CD4-positive, alpha-beta T cell treated with Interleukin-6 at 100 ng/mL for 8 hours (primary cell): ENCODE measurements at places on chromosomes 4 and X.

DNA sequence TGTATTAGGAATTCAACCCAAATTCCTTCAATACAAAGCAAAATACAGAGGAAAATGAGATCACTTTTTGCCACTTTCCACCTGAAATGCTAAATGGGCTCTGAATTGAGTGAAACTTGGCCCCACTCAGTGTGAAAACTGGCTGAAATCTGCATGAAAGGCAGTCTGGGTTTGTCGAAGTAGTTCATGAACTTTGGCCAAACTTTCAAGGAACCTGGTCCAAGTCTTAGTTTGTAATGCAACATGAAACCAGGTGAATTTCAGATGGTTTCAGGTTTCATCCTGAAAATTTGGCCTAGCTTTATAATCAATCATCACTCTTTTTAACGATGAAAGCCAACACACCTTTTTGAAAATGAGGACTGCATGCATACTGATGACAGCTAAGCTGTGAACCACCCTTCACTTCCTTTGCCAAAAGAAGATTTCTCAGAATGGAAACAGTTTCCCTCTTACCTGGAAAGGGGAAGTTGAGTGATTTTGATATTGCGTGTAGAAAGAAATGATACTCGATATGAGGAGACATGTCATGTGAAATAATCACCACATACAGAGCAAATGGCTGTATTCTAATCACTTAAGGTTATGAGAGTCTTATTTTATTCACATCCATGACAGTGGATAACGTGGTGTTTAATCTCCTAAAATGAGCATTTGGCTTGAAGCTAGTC lies 209.9 kb upstream of the ETNPPL start:
- peak; percentile 1 for DNase-seq

- DNase-seq: no peak
Measured at GRCh38 chrX:79036157-79036880, 91.1 kb downstream of the P2RY10 start.

- peak; percentile 1 for DNase-seq
Measured at GRCh38 chr4:16443504-16444088, 217.3 kb upstream of the TAPT1 start.

GRCh38 chr4:4501679-4502078 lies 40.2 kb downstream of the STX18 start:
- DNase-seq: no peak

DNA sequence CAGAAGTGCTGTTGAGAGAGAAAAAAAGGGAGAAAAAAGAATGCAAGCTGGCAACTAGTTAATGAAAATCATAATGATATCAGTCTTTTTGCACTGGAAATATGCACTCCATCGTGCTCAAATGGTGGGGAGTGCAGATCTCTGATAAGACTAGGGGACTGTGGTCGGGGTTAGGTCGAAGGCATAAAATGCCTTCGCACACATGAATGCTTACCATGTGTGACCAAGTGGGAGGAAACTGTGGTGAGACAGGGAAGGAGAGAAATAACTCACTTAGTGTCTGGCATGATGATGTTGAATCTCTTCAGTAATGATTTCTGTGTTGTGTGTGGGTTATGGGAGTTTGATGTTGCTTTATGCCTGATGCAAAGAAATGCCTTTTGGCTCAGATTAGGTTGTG lies 358.9 kb downstream of the FBXO8 start:
- DNase-seq: no peak

- no peak for DNase-seq
Measured at GRCh38 chr4:82818664-82819662, 20.4 kb upstream of the SCD5 start.

GRCh38 chrX:17635231-17635630 lies 102.1 kb upstream of the SCML1 start:
- DNase-seq: no peak

DNA sequence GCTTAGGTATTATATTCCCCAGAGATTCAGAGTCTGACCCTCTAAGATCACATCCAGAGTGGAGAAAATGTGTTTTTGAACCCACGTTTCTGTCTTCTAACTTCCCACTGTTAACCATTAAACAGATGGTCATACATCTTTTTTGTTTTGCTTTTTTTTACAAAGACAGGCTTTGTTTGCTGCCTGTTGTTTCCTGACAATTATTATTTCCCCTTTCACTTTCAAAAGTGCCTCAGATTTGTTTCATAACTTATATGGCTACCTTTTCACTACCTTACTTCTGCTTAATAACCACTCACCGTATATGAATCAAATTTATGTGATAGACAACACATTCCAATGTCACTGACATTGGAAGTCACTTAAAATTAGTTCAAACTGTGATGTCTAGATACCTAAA lies 142.2 kb downstream of the HS3ST1 start:
- no peak for DNase-seq

DNA sequence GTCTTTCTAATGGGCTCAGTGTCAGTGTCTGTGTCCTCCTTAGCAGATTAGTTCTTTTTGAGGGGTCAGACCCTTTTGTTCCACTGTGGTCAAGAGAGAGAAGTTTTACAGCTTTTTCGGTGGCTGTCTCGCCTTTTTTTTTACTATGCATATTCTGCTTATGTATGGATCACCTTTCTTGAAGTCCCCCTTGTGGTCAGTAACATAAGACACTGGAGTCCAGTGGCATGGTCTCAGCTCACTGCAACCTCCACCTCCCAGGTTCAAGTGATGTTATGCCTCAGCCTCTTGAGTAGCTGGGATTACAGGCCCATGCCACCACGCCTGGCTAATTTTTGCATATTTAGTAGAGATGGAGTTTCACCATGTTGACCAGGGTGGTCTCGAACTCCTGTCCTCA lies 54.0 kb upstream of the PGRMC2 start:
- no peak for DNase-seq

DNA sequence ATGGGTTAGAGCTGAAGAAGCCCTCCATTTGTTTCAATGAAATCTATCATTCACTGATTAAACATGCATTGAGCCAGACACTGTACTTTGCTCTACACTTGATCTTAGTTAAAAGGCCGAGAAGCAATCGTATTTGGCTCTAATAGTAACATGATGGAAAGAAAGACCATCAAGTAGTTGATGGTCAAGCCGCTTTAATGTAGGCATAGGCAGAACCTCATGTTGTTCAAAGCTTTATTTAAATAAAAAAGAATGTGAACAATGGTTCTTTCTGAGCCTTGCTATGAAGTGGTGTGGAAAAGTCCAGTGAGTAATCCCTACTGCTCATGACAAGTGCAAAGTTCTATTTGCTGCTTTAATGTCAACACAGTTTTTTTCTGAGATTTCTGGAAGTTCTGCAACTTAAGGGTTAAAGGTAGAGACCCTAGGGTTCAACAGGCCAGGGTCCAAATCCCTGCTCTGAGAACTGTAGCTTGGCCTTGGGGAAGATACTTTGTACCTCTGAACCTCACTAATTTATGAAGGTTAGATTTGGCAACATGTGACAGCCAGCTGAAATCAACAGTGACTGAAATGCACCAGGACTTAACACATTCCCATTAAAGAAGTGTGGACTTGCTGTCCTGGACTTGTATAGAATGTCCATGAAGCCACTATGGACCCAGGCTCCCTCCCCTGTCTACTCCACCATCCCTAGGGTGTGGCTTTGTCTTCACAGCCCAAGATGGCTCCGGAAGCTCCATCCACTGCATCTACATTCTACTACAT lies 17.9 kb upstream of the LAP3 start:
- no peak for DNase-seq

DNA sequence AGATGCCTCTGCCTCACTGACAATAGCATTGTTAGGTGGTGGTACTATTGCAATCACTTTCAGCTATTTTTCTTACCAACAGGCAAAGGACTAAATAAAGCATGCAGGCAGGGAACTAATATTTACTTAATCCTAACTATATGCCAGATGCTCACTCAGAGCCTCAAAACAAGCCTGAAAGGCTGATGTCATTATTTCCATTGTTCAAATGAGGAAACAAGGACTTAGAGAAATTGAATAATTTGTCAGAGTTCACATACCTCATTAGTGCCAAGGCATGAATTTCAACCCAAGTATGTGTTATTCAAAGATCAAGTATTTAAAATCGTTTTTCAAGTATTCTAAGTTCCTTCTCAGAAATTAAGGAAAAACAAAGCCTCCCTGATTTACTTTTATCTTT lies 374.9 kb upstream of the TECRL start:
- no peak for DNase-seq

DNA sequence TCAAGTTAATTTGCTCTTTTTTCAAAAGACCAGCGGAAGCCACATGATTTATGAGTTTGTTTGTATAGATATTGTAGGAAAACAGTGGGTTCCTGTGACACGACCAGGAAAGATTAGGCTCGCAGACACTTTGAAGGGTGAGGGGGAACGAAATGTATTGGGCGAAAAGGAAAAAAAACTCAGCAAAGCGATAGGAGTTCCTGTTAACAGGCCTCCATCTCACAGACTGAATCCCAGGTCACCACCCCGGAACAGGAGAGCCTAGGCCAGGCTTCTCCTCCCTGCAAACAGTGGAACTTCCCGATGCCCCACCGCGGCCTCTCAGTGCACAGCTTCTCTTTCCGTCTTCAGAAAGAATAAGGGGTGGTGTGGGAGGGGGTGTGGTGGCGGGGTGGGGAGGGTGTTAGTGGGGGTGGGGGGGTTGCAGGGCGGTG lies 181.8 kb upstream of the GPRIN3 start:
- DNase-seq: no peak

GRCh38 chr4:145484225-145484846 lies 2.7 kb downstream of the SMAD1 start:
- no peak for DNase-seq

GRCh38 chr4:142336251-142336934 lies 509.7 kb downstream of the INPP4B start:
- DNase-seq: no peak

DNA sequence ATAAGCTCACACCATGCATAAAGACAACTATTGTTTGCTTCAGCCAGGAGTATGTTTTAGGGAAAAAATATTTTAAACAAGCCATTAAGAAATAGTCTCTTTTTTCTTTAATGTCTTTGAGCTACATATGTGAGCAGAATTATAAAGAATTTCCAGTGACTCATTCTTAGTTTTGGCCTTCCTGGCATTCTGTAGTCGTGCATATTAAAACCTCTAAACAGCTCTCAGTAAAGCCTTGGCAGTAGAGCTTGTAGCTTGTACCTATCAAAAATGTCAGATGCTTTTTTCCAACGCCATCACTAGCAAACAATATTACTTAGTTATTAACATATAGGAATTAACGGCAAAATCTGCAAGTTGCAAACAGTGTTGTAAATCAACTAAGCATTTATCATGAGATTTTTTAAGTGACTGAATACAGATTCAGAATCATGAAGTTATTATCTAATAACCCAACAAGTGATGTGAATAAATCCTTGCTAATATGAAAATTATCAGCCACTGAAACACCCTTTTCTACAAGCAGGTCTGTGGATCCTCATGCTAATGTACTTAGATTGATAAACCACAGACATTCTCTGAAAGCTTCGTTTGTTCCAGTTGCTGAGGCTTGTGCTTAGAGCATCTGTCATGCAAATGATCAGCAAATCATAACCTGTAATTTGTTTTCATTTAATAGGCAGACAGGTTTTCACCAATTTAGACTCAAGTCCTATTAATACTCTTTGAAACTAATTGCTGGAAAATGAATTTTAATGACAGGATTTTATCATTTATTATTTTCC lies 412.0 kb upstream of the ATOH1 start:
- DNase-seq: no peak

- no peak for DNase-seq
Measured at GRCh38 chr4:93633721-93634120, 194.8 kb upstream of the ATOH1 start.

GRCh38 chr4:184849185-184849584 lies 23.4 kb upstream of the ACSL1 start:
- no peak for DNase-seq

DNA sequence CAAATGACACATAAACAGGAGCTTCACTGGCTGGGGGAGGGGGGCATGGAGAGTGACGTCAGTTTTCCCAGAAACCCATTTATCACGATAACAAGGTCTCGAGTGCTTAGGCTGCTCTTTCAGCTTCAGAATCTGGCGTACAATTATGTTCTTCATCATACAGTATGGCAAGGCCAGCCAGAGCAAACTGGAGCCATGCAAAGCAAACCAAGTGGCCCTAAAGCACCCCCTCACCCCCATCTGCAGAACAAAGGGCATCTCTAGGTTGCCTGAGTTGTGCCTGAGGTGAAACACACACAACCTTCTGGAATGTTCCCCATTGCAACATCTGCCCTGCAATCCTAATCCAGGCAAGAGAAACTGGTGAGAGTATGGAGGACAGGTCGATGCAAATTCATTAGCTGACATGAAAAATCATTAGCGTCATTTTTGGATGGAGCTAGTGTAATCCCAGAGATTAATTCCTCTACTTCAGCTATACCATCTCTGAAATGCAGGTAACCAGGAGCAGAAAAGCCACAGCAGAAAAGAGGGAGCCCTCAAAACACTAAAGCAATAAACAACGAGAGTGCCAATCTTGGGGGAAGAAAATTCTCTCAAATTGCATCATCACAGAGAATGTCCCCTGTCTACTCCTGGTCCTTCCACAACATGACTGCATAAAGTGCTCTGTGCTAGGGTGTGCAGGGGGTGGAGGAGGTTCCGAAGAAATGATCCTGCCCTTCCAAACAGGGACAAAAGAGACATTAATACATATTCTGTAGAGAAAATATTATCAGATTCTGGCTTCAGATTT lies 1.8 kb downstream of the SEPTIN6 start:
- peak; percentile 65 for DNase-seq

DNA sequence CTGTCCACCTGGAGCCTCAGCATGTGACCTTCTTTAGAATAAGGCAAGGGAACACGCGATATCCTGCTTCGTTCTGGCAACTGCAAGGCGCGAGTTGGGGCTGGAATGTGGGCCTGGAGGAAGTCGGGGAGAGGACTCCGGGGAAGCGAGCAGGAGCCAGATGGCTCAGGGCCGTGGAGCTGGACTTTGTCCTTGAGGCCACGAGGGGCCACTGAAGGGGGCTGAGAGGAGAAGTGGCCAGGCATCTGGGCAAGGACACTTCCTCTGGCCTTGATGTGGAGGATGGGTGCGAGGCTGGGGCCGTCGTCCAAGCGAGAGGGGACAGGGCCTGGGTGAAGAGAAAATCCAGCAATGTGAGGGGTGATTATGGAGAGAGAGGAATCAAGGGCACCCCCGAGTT lies 12.2 kb upstream of the DUSP9 start:
- DNase-seq: no peak

- no peak for DNase-seq
Measured at GRCh38 chr4:189769131-189769530, 171.5 kb upstream of the FRG1 start.

GRCh38 chr4:2694691-2695090 lies 61.4 kb downstream of the TNIP2 start:
- DNase-seq: no peak

- DNase-seq: no peak
Measured at GRCh38 chr4:22962295-22962694, 269.6 kb downstream of the GBA3 start.

GRCh38 chrX:111375747-111376146 lies 36.2 kb downstream of the DCX start:
- no peak for DNase-seq

GRCh38 chrX:44244008-44244407 lies 99.5 kb downstream of the EFHC2 start:
- peak; percentile 36 for DNase-seq

- no peak for DNase-seq
Measured at GRCh38 chrX:20128670-20129069, 12.0 kb upstream of the MAP7D2 start.
